ENCODE measurements at places on chromosomes 13 and 19.

DNA sequence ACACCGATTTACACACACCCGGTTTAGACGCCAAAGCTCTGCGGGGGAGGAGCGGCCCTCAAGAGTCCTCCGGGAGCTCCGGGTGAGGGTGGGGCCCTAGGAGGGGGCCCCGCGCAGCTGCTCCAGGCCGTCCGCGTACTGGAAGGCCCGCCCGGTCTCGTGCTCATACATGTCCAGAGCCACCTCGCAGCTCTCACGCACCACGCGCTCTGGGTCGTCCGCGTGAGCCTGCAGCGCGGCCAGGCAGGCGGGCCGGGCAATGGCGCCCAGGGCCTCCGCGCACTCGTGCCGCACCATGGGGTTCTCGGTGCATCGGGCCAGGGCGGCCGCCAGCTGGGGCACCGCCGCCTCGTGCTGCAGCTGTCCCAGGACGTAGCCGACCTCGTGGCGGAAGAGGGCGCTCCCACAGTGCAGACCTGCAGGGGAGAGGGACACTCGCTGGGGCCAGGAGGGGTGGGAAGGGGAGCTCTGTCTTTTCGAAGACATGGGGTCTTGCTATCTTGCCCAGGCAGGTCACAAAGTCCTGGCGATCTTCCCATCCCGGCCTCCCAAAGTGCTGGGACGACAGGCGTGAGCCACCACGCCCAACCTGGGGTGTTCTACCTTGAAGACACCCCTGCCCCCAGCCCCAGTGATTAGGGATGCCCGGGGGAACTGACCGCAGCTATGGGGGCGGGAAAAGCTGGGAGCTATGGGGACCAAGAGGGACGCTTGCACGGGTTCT lies 8.3 kb upstream of the SMIM44 start:
- no peak for DNase-seq

DNA sequence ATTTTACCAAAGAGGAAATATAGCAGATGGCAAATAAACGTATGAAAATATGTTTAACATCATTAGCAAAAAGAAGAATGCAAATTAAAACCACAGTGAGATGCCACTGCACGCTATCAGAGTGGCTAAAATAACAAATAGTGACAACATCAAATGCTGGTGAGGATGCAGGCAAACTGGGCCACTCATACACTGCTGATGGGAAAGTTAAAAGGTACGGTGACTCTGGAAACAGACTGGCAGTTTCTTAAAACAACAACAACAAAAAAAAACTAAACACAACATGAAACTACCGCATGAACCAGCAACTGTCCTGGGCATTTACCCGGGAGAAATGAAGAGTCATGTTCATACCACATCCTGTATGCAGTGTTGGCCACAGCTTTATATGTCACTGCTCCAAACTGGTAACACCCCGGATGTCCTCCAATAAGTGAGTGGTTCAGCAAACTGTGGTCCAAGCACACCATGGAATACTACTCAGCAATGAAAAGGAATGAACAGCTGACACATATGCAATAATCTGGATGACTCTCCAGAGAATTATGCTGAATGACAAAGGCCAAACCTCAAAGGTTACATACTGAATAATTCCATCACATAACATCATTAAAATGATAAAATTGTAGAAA lies 22.3 kb downstream of the EPS15L1 start:
- no peak for DNase-seq

GRCh38 chr13:88483202-88483601 lies 812.0 kb downstream of the SLITRK5 start:
- no peak for DNase-seq

DNA sequence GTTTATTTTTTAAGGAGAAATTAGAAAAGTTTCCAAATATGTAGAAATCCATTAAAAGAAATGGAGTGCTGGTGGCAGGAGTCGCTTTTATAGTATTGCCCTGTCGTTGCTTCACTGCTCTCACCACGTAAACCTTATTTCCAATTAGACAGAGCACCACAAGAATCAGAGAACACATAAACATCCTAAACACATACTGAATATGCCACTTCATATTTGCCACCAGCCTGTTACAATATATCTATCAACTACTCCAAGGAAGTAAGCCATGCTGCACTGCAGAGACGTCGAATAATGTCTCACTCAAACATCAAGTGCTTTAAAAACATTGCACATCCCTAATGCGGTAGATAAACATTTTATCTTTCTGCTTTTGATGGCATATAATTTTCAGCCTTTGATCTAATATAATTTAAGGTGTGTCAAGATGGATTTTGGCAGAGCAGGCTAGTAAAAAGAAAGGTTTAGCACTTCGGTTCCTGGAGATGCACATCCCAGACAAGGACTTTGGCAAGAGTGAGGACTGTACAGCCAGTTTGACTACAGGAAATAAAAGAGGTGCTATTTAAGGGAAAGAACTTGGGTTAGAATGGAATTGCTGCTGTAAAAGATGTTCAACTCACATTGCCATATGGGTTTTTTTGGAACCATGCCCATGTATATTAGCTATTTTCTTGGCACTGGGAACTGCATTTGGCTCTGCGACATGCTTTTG lies 932.3 kb downstream of the EFNB2 start:
- DNase-seq: no peak

DNA sequence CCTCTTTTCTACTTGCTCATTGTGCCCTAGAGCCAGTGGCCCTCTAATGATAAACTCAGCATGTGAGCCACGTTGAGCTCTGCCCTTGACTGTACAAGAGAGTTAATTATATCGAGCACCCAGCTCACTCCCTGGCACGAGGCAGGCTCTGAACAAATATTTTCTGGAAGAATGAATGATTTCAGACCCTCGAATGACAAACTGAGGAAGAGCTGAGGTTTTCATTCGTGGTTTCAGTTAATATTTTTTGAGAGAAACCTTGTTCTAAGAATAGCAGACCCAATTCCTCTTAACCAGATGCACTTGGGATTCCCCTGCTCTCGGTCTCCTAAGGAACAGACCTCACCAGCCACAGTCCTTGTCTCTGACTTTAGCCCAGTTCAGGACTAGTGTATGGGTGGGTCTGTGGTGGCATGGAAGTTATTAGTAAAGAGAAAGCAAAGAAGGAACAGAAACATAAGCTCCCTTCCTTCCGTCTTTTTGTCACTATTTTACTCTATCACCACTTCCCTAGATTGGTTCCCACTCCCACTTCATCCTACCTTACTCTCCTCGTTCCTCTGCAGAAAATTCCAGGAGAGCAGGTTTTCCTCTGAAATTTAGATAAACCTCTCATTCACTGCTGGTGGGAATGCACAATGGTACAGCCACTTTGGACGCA lies 22.1 kb upstream of the WDFY2 start:
- DNase-seq: no peak

- DNase-seq: peak; percentile 91
These were observed 115.1 kb upstream of the CACNA1A start for GRCh38 chr19:13621413-13621812.

GRCh38 chr13:59531571-59532091 lies 632.1 kb downstream of the DIAPH3 start:
- DNase-seq: no peak

DNA sequence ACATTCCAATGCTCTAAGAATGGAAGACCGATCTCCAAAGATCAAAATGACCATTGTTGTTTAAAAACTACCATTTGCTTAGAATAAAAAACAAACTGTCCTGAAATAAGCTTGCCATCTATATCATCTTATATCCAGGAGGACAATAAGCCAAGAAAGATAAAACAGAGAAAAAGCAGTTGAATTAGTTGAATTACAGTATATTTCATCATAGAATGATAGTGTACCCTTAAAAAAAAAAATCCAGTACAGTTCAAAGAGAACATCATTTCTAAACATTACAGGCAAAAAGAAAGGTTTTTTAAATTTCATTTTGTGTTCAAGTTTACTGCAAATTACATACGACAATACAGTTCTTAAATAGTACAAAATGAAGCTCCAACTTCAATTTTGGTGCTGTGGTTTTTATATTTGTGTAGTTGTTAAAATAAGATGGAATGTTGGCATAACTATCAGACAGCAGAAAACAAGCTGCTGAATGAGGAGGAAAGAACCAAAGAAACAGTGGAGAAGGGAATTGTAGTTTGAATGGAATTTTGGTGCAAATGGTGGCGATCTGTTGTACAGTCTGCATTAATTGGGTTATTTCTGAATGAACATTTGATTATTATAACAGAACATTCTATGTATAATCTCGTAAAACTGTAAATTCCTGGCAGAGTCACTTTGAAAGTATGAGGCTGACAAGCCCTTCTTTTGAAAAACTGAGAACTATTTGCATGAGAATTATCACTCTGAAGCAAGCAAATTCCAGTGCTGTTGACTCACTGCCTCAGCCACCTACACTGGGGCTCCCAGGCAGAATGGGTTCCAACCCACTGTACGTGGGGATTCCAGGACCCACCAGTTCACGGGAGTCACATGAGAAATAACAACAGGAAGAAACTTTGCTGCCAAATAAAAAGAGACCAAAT lies 37.7 kb downstream of the LHFPL6 start:
- peak; percentile 90 for DNase-seq

- no peak for DNase-seq
These were observed 20.1 kb downstream of the FGF9 start for GRCh38 chr13:21690955-21691354.

GRCh38 chr13:102805680-102806079 lies 6.8 kb downstream of the BIVM start:
- DNase-seq: no peak

- DNase-seq: no peak
These were observed 56.1 kb downstream of the DNM2 start for GRCh38 chr19:10773969-10774368.

GRCh38 chr19:9883764-9884163 lies 48.6 kb downstream of the PIN1 start:
- DNase-seq: no peak

Measured in AG08395 (cell line).